Bone marrow (tissue), 2 donors: ENCODE measurements at places on chromosomes 6 and 20.
A peak's percentile ranks its signal among the peaks of the same experiment; 100 is the strongest.

GRCh38 chr6:43020847-43021246 is 576 bp upstream of the RRP36 start:
- DNase-seq = no peak

- no peak for DNase-seq
Observed at GRCh38 chr20:19251958-19252357, 39.5 kb downstream of the SLC24A3 start.

GRCh38 chr6:125745281-125746018 is 4.0 kb upstream of the HEY2 start:
- no peak for DNase-seq

- DNase-seq = no peak
Observed at GRCh38 chr20:10322073-10323012, 103.7 kb downstream of the SNAP25 start.

- DNase-seq = no peak
Observed at GRCh38 chr6:86017236-86017635, 374.6 kb upstream of the SYNCRIP start.

- no peak for DNase-seq
Observed at GRCh38 chr20:37190354-37191112, 11.2 kb upstream of the MROH8 start.

GRCh38 chr20:57396984-57397692 is 5.9 kb downstream of the RBM38 start:
- DNase-seq = no peak

GRCh38 chr20:699811-700338 is 24.3 kb upstream of the SCRT2 start:
- no peak for DNase-seq

- no peak for DNase-seq
Observed at GRCh38 chr6:110661414-110661813, 153.9 kb downstream of the CDK19 start.

DNA sequence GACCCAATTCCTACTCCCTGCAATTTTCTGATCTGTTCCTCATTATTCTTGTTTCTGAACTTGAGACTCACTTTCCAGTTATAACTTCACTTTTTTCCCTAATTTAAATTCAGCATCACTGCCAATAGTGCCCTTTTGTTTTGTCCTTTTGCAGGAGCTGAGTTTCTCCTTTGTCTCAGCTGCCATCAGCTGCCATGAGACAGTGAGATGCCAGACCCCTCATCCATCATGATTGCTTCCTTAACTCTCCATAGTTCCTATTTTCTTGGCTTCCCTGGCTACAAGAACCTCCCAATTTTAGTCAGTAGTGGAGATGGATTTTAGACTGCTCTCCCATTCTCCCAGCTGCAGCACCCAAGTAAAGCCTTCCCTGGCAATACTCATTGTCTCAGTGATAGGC is 518.1 kb downstream of the HDGFL1 start:
- no peak for DNase-seq

GRCh38 chr6:10968776-10969175 is 75.3 kb downstream of the ELOVL2 start:
- DNase-seq = no peak

DNA sequence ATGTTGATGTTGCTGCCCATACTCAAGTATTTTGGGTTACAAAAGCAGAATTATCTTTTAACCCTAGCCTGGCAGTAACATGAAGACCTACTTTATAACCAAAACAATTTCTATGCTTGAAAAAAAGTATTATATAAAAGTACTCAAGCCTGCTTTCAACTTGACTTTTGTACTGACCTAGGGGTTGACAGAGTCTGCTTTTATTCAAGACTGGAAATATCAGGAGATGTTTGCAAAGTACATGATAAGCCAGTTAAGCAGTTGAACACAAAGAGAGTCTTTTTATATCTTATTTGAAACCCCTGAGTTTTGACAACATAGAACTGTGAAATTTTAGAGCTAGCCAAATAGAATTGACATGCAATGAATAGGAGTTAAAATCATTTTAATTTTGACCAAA is 159.8 kb downstream of the KCNQ5 start:
- no peak for DNase-seq

GRCh38 chr6:100266494-100267401 is 198.0 kb downstream of the SIM1 start:
- no peak for DNase-seq

DNA sequence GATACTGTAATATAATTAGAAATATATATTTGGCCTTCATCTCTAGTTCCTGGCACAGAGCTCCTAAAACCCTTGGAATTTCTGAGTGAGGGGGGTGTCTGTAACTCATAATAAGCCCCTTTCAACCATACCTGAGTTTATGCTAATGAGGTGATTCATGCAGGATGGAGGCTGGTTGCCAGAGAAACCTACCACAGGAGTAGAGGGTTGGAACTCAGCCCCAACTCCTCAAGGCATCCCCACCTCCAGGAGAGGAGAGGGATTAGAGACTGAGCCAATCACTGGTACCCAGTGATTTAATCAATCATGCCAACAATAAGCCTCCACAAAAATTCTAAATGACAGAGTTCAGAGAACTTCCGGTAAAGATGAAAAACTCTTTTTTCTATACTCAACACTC is 17.5 kb downstream of the UQCC1 start:
- no peak for DNase-seq

GRCh38 chr6:33761922-33762629 is 15.4 kb upstream of the IP6K3 start:
- DNase-seq = peak; percentile 21

GRCh38 chr20:3239026-3239866 is at the start of gene SLC4A11:
Gene SLC4A11 (minus strand): TSS chr20:3239190. CDS start chr20:3239137, 53 bp downstream.
- no peak for DNase-seq

- no peak for DNase-seq
Observed at GRCh38 chr6:149913085-149913484, 9.8 kb downstream of the RAET1G start.

DNA sequence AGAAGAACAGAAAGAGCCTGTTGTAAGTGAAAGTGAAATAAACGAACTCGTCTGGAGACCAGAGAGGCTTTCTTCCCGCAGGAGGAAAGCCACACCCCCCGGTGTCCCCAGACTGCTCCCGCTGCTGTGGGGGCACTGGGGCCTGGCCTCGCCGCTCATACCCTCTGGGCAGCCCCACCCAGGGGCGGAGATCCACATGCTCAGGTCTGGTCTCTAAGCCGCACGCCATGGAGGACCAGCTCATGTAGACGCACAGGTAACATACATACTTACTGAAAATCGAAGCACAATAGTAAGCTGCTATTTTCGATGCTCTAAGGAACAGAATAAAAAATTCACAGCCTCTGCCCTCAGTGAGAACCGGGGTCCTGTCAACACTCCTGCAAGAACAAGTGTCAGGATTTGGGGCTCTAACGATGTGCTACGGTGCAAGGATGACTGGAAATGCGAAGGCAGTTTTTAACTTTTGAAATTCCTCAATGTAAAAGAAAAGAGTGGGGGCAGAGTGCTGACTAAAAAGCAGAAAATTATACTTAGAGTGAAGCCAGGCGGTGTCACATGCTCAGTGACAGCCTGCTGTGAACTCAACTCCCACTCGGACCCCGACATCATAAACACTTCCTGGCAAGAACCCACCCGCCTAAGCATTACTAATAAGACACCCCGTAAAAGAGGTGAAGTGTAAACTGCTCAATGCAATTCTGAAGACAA is 110.5 kb downstream of the IRF4 start:
- DNase-seq = no peak

DNA sequence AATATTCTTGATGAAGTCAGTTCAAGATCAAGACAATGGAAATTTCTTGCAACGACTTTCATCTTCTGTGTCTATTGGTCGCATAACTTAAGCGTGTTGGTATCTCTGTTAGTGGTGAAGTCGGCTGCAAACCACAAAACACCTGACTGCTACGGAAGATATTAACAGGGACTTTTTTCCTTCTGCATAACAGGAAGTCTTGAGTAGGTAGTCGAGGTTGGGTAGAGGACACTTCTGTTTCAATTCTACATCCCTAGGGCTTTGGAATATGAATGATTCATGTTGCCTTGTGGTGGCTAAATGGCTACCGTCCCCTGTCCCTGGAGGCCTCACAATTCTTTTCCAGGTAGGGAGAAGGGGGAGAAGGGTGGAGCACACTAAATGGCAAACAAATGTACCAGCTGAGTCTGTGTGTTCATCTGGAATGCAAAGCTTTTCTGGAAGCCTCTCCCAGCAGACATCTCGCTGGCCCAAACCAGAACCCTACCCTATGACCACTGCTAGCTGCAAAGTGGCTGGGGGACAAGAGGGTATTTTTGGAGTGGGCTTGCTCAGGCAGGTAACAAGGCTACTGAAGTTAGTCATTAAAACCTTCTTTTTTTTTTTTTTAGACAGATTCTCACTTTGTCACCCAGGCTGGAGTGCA is 34.6 kb upstream of the NKX2-2 start:
- no peak for DNase-seq
